ENCODE measurements at places on chromosomes 4 and X.

DNA sequence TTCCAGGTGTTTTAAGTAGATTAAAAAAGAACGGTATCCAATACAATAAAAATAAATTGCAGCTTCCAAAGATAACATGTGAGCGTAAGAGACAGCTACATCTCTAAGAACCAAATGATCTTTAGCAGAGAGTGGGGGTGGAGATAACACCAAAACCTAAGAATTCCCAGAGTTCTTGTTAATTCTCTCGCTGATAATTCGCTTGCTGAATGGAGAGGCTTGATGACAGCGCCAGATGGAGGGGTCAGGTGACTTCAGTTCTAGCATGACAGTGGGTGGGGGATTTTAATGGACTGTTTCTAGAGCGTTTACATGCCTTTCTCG is 2.3 kb downstream of the CLCN4 start:
- DNase-seq: no peak

DNA sequence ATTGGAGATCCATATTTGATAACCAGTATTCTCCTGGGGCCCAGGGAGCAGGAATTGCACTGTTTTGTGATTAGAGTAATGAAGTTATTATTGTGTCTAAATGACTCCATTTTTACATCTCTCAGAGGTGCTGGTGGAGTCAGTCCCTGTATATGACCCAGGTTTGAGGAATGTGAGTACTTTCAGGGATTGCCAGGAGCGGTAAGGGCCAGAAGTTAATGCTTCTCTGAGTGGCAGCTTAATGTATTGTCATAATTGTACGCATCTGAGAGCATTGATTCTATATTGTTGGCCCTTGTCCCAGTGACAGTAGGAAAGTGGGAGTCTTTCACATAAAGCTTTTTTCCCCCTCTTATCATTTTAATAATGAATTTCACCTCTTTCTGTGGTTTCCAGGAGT is 146.2 kb downstream of the GATB start:
- no peak for DNase-seq

DNA sequence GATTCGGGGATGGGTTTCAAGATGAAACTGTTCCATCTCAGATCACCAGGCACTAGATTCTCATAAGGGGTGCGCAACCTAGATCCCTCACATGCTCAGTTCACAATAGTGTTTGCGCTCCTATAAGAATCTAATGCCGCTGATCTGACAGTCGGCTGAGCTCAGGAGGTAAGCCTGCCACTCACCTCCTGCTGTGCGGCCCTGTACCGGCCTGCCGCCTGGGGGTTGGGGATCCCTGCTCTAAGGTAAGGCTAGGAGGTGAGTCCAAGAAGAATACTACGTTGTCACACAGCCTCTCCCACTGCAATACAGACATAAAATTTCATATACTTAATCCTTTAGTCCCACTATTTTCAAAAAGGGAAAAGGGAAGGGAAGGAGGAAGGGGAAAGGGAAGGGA is 213.4 kb upstream of the HCCS start:
- DNase-seq: no peak

GRCh38 chr4:53450773-53451172 is 73.3 kb downstream of the FIP1L1 start:
- DNase-seq: no peak

DNA sequence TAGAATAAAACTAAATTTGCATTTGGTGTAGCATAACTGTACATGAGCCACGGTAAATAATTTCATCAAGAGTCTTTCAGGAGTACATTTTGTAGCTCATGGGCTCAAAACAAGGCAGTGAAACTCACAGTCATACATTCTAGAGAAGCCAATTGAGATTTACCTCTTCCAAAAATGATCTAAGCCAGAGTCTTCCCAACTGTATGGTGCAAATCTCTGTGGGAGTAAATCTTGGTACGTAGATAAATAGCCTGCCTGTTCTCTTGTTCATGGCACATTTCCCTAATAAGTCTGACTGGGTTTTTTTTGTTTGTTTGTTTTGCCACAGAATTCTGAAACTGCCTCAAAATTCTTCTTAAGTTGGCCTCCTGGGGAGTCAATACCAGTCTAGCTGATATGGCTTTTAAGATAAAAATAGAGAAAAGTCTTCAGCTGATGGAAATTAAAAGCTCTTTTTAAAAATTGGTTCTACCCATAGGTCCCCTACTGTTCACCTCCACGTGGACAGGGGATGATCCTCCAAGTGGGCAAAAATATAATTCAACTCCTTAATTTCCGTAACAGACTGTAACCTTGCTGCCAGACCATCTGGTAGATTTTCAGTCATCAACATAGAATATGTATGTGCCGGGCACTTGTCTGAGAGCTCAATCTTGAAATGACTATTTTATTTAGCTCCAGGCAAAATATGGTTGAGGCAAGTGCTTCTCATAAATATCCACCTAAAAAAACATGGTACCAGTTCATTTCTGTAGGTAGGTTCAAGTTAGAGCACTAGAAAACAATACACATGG is 365.4 kb downstream of the PDHA2 start:
- no peak for DNase-seq

GRCh38 chr4:8577972-8578371 is 2.2 kb upstream of the GPR78 start:
- no peak for DNase-seq

- no peak for DNase-seq
These were observed 580.6 kb downstream of the TRIML1 start for GRCh38 chr4:188719794-188720193.

GRCh38 chr4:5755161-5755560 is 44.2 kb downstream of the EVC start:
- DNase-seq: no peak

GRCh38 chr4:186329372-186329771 is 63.4 kb downstream of the F11 start:
- DNase-seq: no peak

- no peak for DNase-seq
These were observed 77.0 kb downstream of the LRP2BP start for GRCh38 chr4:185318679-185319078.

GRCh38 chrX:15441464-15441863 is 51.7 kb downstream of the PIR start:
- no peak for DNase-seq

DNA sequence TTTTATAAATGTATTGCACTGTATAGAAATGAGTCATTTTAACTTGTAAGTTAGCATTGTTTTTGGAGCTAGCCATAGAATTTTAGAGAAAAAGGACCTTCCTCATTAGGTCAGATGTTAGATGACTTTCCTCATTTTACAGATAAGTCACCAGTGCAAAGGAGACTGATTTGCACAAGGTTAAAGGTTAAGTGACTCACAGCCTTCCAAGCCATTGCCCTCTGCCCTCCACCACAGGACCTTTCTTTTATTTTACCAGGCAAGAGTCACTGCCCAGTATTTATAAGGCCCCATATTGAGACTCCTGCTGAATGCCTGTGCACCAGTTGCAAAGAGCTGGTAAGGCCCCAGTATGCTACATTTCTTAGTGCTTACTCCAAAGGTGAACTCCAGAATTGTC is 4.2 kb upstream of the ABCG2 start:
- DNase-seq: no peak

DNA sequence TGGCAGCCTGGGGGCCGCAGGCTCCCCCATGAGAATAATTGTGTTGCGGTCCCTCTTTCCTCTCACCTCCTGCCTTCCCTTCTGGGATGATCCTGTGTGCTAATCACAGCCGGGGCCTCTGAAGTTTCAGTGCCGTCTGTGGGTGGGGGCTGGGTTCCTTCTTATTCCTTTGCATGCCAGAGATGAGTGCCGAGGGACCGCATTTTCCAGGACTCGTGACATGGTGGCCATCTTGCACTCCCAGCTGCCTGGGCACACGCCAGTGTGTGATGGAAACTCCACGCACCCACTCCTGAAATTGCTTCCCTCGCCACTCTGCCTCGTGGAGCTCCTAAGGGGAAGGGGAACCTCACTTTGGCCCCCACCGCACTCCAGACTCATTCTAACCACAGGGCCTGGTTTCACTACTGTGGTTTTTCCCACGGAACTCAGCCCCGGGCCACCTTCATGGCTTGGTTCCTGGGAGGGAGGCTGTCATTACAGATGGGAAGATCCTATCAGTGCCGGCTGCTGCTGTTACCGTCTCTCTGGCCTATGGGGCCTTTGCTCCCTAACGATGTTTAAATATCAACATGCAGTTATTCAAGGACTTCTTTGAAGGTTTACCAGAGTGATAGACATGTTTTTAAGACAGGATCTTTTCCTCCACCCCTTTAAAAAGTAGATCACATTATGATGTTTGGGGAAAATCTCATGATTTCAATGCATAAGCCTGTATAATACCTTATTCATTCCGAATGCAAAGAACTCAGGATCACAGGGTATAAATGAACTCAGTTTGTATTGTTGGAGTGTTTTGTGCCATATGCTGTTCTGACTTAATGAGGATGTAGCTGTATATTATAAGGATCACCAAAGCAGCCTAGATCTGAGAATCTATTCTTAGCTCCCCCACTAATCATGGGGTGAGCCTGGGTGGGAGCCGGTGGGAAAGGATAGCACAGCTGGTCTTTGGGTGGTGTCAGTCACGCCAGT is 89.6 kb downstream of the SORCS2 start:
- no peak for DNase-seq

DNA sequence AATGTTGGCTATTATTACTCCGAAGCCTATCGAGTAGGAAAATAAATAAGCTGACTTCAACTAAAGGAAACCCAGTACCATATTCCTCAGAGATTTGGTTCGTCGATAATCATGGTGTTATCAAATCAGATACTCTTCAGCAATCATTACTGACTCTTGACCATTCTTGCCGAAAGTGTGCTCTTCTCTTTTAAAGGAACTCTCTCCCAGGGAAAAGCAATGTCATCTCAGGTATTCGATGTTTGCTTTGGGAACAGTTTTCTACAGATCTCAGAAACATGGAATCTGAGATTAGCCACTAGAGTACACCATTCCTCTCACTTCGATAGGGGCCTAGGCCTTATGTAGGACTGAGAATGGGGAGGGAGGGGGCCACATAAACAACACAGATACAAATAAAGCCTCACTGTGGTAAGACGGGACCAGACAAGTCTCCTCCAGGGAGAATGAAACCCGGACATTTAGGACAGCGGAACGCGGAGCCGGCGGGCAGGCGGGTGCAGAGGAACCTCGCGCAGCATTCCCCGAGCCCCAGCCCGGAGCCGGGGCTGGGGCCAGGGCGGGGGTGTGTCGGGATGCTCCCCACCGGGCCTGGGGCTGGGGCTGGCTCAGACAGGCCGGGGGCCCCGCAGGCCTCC is 581 bp downstream of the DNAJB14 start:
- no peak for DNase-seq

DNA sequence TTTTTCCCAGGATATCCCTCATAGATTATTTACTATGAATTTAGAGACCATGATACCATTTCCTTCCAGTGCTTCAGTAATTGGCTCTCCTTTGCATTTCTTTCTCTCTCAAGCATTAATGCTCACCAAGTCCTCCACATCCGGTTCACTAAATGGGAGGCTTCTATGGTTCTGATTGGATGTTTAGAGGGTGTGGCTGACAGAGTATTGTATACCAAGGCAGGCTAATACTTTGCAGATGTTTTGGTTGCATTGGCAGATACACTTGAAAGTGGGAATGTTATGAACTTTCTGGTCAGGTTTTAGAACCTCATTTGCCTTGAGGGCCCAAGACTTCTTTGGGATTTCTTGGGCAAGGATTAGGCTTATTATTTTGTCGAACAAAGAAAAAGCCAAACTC is 24.2 kb downstream of the CBLL2 start:
- DNase-seq: no peak

DNA sequence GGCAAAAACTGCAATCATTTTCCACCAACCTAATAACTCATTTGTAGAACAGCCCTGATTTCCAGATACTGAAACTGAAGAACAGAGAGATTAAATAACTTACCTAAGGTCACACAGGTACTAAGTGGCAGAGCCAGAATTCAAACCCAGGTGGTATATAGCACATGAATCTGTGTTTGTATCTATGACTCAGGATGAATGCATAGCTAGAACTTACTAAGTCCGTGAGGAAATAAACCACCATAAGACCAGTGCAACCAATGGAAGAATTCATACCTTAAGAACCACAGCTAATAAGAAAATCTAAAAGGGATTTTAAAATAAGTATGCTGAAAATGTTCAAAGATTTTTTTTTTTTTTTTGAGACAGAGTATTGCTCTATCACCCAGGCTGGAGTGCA is 1.5 kb upstream of the PLAC1 start:
- no peak for DNase-seq

DNA sequence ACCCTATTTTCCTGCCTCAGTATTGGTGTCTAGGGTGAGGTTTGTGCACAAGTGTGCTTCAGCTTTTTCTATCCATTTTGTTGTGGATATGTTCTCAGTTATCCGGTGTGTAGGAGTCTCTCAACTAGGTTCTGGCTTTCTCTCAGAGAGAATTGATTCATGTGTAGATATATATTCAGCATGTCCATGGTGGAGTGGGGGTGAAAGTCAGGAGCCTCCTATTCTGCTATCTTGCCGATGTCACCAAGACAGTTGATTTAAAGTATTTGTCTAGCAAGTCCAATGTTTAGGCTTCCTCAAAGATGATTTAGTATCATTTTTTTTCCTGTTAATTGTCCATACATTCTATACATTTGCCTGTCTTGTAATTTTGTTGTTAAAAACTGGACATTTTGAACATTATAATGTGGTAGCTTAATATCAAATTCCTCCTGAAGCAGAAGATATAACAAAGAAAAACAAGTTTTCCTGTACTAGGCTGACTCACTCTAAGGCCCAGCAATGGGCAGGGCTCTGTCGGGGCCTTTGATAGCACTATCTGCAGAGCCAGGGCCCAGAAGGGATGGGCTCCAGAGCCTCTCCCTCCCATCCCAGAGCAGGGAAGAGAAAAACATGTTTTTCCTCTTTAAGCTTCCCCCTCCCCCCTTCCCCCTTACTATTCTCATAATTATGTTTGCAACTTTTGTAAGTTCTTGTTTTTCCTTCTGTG is 37.6 kb downstream of the GLUD2 start:
- no peak for DNase-seq

DNA sequence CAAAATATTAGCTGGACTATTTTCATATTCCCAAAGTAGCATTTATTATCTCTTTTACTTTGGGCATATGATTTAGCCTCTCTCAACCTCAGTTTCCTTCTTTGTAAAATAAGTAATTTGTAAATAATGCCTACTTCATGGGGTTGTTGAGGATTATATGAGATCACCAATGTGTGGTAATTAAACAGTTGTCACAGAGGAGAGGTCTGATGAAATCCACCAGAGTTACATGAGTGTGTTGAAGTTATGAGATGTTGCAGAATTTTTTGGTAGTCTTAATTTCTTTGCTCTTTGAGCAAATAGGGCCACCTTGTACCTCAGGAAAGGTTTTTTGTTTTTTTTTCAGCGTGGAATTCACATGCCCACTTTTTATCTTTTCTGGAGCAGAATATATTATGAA is 1.4 kb downstream of the COX7B start:
- DNase-seq: no peak

DNA sequence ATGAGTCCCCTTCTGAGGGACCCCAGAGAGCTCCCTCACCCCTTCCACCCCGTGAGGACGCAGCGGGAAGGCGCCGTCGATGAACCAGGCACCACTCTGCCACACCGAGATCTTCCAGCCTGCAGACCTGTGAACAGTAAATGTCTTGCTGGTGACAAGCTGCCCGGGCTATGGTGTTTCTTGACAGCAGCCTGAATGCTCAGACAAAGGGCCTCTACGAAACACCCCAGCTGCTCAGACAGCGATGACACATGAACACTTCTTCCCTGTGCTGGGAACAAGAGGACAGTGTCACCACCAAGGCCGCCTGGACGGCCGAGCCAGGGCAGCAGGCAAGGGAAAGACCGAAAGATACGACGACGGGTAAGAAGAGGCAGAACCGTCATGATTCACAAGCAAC is 30.6 kb upstream of the GTPBP6 start:
- DNase-seq: no peak
